Cerebellum (tissue), 4 donors: ENCODE measurements at places on chromosomes 4 and X.

GRCh38 chr4:99708551-99708950, 50.9 kb upstream of the C4orf54 start:
- DNase-seq = no peak

DNA sequence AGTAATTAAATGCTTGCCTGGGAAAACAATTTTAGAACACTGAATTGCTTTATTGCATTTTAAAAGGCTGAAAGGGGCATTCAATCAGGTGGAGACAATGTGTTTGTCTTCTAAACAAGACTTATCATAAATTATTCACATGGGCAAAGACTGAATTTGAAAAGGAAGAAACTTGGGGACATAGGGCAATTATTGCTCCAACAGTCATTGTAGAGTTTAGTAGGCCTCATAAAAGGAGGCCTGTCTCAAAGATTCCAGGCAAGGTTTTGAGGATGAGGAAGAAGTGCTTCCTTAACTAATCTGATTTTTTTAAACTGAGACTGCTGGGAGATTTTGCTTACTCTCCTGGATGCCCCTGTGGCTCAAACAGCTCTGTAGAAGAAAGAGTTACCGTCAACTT, 174.4 kb upstream of the RPS6KA3 start:
- no peak for DNase-seq

GRCh38 chrX:40167850-40168479, 70.2 kb upstream of the BCOR start:
- peak; percentile 23 for DNase-seq

DNA sequence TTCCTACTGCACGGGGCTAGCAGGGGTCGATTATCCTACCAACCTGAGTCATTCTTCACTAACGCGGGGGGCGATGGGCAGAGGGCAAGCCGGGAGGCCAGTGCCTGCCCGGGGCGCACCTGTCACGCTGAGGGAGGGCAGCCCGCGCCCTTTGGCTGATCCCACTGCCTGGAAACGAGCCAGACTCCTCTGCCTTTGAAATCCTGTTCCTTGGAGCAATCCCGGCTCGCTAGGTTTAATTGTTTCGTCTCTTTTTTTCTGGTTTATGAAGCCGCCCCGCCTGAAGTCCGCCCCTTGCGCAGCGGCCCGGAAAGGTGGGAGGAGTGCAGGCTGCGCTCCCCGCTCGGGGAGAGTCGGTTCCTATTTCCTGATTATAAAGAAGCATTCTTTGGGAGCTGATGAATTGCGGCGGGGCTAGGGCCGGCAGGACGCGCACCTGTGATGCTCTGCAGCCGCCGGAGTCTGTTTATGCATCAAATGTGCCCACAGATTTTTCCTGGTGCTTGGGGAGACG, 484.2 kb downstream of the BCOR start:
- DNase-seq = no peak

GRCh38 chr4:182863501-182863900, 53.7 kb downstream of the DCTD start:
- no peak for DNase-seq

DNA sequence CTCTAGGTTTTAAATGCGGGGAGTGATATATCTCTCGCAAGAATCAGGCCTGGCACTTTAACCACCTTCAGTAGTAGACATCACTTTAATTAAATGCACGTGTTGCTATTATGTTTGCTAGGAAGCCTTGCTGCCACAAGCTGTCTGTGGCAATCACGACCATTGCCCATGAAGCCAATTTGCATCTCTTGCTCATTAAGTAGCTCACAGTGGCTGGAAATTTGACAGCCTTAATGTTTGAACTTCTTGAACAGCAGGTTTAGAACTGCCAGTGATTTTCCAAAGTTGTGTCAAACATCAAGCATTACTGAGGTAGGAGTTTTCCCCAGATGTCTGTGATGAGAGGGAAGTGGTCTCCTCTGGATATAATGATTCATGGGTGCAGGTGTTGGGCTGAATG, 642.3 kb upstream of the CPEB2 start:
- DNase-seq = no peak

DNA sequence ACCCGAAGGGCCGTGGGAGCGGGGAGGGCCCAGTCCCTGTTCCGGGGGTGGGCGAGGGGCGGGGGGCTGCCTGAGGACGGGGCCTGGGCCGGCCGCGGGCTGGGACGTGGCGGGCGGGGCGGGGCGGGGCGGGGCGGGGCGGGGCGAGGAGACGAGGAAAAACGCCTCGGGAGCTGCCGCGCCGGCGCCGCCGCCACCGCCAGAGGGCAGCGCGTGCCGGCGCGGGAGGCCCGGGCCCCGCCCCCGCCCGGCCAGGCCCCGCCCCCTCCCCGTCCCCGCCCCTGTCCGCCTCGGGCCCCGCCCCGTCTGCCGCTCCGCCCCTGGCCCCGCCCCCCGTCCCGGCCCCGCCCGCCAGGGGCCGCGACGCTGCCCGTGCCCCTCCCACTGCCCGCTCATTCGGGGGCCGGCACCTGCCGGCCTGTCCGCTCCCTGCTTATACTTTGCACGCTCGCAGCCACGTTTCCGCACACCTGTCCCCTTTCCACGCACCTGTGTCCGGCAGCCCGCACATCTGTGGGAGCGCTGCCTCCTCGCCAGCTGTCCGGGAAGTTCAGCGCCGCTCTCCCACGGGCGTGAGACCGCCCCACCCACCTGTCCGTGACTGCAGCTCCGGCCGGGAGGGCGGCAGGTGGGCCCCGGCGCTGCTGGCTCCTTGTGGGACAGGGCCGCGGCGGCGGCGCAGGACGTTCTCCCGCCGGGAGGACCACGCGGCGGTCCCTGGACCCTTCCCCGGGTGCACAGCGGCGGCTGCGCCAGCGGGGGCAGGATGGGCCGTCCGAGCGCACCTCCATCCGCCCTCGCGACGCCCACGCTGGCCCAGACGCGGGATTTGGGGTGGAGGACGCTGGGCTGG, 1.7 kb upstream of the FGFRL1 start:
- peak; percentile 90 for DNase-seq

DNA sequence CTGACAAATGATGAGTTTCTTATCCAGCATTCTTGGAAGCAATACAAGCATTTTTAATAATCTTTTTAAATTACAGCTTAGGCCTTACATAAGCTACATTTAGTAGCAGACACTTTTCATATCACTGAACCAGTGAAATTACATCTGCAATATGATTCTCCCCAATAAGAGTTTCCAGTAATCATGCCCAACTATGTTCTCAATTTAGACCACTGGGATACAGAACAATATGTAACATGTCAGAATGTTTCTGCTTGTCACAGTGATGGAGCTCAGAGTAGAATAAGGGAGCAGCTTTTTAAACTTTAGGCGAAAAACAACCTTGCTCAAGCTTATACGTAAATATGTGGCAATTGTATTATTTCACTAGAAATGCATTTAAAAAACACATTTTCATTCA, 1132.2 kb downstream of the FAT4 start:
- DNase-seq = no peak

- no peak for DNase-seq
Observed at GRCh38 chr4:102103368-102103767, 241.9 kb downstream of the SLC39A8 start.

DNA sequence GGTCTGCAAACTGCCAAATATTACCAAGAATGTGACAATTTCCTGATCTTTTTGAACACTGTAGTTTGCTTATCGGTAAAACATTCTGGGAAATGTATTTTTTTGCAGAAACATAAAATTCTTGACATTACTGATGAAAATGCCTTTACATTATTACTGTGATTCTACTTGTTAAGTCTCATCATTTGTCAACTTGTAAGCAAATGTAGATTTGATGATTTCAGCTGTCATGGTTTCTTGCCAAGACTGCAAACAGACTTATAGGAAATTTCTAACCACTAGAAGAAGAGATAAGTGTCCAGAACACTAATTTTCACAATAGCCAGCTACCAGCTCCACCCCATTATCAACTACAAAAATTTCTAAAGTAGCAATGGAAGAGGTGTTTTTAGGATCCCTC, 560.4 kb downstream of the STPG2 start:
- no peak for DNase-seq

DNA sequence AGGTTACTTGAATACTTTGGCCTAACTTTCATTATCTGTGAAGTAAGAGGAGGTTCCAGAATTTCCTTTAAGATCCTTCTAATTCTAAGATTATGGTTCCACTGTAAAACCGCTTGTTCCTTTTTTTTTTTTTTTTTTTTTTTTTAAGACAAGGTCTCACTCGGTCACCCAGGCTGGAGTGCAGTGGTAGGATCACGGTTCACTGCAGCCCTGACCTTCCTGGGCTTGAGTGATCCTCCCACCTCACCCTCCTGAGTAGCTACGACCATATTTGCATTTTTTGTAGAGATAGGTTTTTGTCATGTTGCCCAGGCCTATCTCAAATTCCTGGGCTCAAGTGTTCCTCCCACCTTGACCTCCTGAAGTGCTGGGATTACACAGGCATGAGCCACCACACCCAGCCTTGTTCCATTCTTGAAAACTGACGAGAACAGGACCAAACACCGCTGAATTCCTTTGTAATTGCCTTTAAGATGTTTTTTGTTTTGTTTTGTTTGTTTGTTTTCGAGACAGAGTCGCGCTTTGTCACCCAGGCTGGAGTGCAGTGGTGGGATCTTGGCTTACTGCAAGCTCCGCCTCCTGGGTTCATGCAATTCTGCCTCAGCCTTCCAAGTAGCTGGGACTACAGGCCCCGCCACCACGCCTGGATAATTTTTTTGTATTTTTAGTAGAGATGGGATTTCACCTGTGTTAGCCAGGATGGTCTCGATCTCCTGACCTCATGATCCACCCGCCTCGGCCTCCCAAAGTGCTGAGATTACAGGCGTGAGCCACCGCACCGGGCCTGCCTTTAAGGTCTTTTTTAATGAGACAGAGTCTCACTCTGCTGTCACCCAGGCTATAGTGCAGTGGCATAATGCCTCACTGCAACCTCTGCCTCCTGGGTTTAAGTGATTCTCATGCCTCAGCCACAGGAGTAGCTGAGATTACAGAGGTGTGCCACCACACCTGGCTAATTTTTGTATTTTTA, 6.8 kb downstream of the PDS5A start:
- DNase-seq = no peak

- DNase-seq = no peak
Observed at GRCh38 chr4:58809366-58809765, 1699.2 kb upstream of the IGFBP7 start.
